Posterior vena cava (tissue), 2 donors: ENCODE measurements at places on chromosomes 5 and 9. TPM values are rescaled to one million over a fixed set of nuclear protein-coding genes. Genes with fewer than 3 reads are reported as not detected.

Gene RABGAP1
- total RNA-seq = 75.4 TPM

Gene ARID3C
- not detected for total RNA-seq

Gene PTGR1
- 20.3 TPM for total RNA-seq

Gene ELAVL2
- total RNA-seq = not detected

Gene DNAI1
- not detected for total RNA-seq

GRCh38 chr5:14032918-14033317 is 88.4 kb upstream of the DNAH5 start:
- DNase-seq = no peak

GRCh38 chr5:104016646-104017045 is 454.1 kb upstream of the NUDT12 start:
- DNase-seq = no peak

DNA sequence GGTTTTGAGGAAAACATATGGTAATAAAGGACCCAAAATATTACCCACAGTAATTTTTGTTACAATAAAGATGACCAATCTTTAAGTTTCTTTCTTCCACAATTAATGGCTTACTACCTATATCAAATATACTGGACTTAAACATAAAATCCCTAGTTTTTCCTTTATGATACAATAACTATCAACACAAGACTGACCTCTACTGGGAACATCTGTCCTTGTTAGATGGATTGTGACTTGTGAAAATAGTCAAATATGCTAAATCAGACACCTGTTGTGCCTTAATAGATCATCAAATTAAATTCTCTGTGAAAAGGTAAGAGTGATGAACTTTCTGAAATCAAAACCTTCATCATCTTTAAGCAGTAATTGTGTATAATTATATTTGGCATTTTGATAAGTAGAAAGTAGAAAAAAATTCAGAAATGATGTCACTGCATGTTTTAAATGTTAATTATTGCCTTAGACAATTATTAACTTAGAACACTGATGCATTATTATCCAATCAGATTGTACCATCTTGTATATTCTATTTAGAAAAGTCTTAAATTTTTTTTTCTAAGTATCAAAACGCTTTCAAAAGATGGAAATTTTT is 113.6 kb downstream of the DEPDC1B start:
- DNase-seq = no peak

- DNase-seq = no peak
Observed at GRCh38 chr5:110045158-110045557, 355.4 kb downstream of the MAN2A1 start.

GRCh38 chr5:135543485-135544304 is 7.9 kb upstream of the NEUROG1 start:
- DNase-seq = no peak

DNA sequence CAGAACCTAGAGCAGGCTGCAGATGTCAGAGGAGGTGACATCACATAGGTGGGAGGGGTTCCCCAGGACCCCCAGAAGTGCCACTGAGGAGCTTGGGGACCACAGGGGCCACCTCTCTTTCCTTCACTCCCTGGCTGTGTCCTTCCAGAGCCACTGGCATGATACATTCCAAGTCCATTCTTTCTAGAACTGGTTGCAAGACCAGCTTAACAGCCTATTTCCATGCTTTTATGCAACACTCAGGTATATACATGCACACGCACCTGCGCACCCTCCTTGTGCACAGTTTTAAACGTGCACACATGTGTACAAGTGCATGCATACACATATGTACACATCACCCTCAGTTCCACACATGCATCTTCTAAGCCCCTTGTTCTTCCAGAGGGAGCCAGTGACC is 39.7 kb downstream of the SLC6A7 start:
- no peak for DNase-seq

GRCh38 chr9:37715991-37716505 is 37.6 kb upstream of the TRMT10B start:
- no peak for DNase-seq

GRCh38 chr5:121691478-121691877 is 160.2 kb upstream of the FTMT start:
- DNase-seq = no peak

- DNase-seq = no peak
Observed at GRCh38 chr5:38598994-38599617, 42.7 kb upstream of the LIFR start.

GRCh38 chr9:69036799-69037198 is 1.2 kb downstream of the FXN start:
- DNase-seq = no peak

GRCh38 chr5:124289641-124290311 is 456.7 kb downstream of the ZNF608 start:
- DNase-seq = no peak

DNA sequence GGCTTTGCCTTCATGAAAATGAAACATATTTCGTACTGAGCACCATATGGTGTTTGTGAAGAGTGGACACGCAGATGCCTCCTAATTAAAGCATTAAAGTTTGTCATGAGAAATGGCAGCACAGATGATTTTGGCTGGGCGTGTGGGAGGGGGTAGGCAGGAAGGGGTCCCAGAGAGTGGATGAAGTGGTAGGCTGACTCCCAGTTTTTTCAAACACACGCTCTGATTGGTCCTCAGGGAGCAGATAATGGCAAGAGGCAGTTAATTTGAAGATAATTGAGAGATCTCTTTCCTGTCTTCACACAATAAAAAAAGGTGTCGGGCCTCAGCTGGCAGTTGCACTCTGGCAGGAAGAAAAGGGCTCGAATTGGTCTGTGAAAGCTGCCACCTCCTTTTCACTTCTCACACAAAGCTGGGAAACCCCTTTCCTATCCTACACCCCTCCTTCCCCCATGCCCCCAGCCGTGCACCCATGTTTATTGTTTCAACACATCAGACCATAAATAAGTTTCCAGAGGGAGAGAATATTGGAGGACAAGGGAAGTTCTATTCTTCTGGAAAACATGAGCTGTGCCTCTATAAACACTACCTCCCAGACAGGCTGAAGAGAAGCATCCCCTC is 429.6 kb downstream of the ARHGEF28 start:
- DNase-seq = no peak

GRCh38 chr5:151692312-151692711 is 5.6 kb upstream of the SPARC start:
- no peak for DNase-seq
